A549 (cell line): ENCODE measurements at places on chromosomes 7 and 10.

- DNase-seq, result no peak
Observed at GRCh38 chr10:64976150-64976549, 1454.9 kb downstream of the REEP3 start.

- DNase-seq, result no peak
Observed at GRCh38 chr10:106592396-106592795, 572.1 kb downstream of the SORCS1 start.

DNA sequence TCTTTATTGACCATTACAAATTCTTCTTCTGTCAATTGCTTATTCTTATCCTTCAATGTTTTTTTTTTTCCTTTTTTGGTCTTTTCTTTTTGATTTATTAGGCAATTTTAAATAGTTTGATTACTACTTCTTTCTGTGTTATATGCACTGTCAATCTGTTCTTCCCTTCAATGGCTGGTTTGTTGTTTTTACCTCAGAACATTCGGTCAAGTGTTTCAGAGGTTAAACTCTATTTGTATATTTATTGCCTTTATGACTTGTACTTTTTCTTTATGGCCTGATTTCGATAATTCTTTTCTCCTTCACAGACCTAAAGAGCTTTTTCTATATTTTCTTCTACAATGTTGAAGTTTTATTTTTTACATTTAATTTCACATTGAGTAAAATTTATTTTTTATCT, 171.5 kb upstream of the AKR1E2 start:
- DNase-seq, result no peak

DNA sequence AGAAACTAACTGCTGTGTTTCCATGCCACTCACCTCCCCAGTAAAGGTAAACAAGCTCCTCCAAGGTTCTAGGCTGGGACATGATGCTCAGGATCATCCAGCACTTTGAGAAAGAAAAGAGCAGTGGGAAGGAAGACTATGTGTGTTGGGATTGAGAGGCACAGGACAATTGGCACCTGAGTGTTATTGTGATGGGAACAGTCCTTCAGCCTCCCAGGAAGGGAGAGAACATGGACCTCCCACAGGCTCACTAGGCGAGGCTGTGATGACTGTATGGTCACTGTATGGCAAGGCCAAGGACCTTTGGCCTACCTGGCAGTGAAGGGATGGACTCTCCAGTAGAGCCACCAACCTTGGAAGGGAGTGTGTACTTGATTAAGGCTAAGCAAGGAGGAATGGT, 123.2 kb upstream of the UNC5B start:
- no peak for DNase-seq

GRCh38 chr7:68334636-68335272, 1263.5 kb upstream of the AUTS2 start:
- no peak for DNase-seq

DNA sequence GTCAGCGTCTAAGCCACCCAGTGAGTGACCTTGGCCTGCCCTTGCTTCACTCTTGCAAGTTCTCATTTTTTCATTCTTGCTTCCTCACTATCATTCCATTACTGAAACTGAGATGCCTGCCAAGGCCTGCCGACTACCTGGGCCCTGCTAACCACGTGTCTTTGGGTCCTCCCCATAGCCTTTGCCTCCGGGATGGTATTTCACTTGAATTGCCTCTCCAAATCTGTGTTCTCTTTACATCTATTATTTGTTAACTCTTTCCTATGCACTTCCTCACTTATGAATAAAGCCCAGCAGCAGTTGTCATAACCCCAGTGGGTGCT, 234.6 kb downstream of the SNX10 start:
- no peak for DNase-seq

DNA sequence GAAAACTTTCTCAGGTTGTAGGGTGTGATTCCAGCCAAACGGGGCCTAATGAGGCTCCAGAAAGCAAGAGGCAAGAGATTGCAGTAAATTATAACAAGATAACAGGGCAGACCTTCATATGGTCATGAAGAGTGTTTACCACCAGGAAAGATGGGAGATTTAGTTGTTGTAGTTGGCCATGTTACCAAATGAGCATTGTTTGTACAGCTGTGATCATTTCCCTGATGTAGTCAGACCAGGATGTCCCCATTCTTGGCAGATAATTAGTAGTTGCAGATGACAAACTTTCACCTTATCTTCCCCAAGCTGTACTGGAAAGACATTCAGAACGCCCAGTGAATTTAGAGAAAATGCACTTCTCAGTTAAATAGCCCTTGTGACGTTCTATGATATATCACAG, 630.8 kb downstream of the ANKRD7 start:
- no peak for DNase-seq

DNA sequence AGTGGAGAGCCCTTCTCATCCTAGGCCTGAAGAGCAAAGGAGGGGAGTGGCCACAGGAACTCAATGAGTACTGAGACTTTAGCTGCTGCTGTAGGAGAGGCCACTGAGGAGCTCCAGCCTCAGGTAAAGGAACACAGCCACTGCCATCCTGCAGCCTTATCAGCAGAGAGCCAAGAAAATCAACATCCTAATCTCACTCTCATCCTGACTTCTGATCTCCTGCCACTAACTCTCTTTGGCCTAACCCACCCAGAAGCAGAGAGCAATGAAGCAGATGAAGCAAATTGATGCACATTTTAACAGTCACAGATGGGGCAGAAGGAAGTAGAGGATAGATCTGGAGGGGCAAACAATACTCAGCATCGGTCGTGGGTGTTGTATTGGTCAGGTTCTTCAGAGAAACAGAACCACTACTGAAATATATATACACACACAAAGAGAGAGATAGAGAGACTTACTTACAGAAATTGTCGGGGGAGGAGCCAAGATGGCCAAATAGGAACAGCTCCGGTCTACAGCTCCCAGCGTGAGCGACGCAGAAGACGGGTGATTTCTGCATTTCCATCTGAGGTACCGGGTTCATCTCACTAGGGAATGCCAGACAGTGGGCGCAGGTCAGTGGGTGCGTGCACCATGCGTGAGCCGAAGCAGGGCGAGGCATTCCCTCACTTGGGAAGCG, 297.6 kb downstream of the MTERF1 start:
- DNase-seq, result no peak

DNA sequence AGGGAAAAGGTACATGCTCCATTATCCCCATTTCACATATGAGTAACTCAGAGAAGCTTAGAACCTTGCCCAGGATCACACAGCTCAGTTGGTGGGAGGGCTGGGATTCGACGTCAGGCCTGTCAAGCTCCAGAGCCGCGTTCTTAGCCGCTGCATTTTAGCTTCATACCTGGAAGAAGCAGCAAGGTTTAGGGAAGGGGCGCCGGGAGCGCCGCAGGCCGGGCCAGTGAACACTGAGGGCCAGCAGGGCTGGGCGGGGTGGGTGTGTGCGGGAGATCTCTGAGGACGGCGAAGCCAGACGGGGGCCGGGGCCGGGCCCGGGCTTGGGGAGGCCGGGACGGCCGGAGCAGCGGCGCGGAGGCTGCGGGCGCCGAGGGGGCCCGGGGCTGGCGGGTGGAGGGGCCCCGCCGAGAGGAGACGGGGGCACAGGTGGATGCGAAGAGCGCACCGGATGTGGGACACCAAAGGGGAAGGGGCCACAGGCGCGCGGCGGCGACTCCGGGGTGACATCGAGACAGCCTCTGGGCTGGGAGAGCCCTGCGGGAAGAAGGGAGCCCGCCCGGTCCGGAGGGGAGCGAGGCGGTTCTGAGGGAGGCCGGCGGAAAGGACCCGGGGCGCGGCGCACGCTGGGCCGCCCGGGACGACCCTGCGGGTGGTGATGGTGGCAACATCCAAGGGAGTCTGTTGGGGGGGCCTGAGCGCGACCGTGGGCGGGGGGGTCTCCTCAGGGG, 498 bp downstream of the NDST2 start:
- DNase-seq, result peak; percentile 58

DNA sequence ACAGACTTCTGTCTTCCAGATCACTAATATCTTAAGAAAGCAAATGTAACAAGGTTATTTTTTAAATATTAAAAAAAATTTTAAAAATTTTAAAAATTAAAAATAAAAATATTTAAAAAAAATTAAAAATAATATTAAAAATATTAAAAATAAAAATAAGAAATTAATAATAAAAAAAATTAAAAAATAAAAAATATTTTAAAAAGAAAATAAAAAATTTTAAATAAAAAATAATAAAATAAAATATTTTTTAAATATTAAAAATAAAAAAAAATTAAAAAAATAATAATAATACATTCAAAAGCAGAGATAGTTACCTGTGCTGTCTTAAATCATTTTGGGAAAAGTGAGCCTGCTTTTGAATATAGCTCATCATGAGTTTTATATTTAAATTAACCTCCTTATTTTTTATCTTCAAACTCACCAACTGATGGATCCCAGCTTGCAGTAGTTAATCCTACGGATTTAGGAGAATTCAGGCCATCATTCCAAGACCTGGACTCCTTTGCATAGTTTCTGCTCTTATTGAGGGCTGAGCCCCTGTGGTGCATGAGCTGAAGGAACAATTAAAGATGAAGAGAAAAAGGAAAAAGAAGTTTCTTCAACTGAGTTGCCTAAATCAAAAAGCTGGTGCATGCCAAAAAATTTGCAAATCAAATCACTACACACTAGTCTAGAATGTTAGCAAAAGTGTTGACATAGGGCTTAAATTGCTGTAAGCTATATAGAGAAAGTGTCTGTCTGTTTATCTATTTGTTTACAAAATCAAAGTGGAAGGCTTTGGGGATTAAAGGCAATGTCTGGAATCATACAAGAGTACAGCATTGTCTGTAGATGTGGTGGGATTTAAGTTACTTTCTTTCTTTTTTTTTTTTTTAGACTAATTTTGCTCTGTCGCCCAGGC, 50.5 kb upstream of the ZNF438 start:
- DNase-seq, result no peak

GRCh38 chr10:110505130-110505770, 7.5 kb downstream of the DUSP5 start:
- DNase-seq, result no peak

- DNase-seq, result no peak
Observed at GRCh38 chr7:7641129-7641663, 644 bp downstream of the UMAD1 start.

DNA sequence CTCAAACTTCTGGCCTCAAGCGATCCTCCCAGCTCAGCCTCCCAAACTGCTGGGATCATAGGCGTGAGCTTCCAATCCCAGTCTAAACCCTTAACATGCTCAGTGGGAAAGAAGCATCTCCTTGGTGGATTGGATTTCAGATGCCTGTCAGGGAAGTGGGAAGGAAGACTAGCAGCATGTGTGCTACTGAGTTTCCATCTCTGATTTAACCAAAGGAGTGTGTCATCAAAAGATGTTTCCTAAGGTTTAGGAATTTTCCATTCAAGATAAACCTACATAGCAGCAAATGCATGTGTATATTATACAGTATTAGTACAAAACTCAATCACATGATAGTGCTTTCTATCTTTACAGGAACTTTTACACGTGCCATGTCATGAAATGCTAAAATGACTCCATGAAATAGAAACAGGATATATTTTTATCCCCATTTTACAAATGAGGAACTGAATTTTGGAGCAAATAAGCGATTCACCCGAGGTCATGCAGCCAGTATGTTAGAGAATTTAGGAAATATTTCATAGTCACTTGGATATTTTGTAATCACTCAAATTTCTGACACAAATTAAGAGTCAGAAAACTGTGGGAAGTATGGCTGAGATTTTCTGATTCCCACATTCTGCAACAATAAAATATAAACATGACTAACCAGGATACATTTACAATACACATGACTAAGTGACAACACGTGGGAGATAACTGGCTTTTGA, 11.4 kb upstream of the TMEM26 start:
- DNase-seq, result no peak

DNA sequence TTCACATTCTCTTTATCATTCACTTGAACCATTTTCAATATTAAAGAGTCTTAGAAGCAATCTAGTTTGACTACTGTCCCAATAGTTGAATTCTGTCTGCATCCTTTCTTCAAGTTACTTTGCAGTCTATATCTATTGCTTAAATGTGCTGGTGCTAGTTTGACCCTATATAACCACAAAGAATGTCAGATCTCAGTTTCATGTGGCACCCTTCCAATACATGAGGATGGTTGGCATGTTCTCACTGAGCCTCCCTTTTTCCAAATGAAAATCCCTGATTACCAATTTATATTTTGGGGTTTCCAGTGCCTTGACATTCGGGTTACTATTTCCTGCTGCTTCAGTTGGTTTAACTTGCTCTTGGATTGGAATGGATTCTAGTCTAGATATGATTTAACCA, 292.7 kb downstream of the EXOC4 start:
- no peak for DNase-seq

GRCh38 chr10:102394801-102395399, 605 bp upstream of the NFKB2 start:
- DNase-seq, result peak; percentile 63

DNA sequence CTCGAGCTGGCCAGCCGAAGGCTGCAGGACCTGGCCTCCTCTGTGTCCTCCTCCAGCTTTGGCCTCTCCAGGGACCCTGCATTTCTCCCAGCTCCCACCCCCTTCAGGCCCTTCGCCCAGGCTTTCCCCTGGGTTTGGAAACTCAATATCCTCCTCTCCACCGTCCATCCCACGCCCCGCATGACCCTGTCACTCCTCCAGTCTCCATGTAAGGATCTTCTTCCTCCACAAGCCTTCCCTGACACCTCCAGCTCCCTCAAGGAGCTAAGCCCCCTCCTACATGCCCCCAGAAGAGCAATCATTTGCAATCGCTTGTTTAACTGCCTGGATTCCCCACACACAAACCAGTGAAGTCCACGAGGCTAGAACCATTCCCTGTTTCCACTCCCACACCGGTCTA, 24.6 kb upstream of the TMEM213 start:
- DNase-seq, result no peak

- peak; percentile 76 for DNase-seq
Observed at GRCh38 chr7:16708980-16709379, 44.6 kb upstream of the TSPAN13 start.

DNA sequence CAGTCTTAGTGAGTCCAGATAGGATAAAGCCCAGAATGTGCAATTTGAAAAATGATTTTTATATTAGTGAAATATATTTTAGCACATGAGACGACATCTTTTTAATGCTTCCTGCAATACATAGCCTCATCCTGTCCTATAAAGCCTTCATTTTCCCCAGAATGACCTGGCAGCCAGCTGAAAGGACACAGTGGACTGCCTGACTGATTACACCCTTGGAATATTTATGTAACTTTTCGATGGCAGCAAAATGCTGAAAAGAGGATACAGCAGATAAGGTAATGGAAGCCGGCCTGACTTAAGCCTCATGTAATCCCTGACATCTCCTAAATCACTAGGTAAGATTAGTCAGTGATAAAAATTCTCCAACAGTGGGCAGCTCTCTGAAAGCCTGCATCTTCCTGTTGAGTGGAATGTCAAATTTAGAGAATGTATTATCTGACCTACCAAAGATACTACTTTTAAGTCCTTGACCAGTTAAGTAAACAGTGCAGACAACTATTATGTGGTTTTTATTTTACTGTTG, 210.7 kb upstream of the STEAP1 start:
- no peak for DNase-seq
